ENCODE measurements at places on chromosomes 11 and 22. TPM values are rescaled to one million over a fixed set of nuclear protein-coding genes. Genes with fewer than 3 reads are reported as not detected.

Gene PI4KA
- 67.7 TPM for total RNA-seq

Gene OTOG
- total RNA-seq = under 0.01 TPM

Gene GAB2
- total RNA-seq = 20.8 TPM

Gene SYNGR1
- 50.1 TPM for total RNA-seq

Gene PRR33
- not detected for total RNA-seq

Gene DNAJB7
- total RNA-seq = not detected

Gene IGLL1
- total RNA-seq = not detected

Gene OR52A1
- under 0.01 TPM for total RNA-seq

Gene FOSL1
- total RNA-seq = not detected

Gene SLC37A2
- 1.2 TPM for total RNA-seq

Gene C22orf42
- 0.41 TPM for total RNA-seq

Gene BACE1
- 21.2 TPM for total RNA-seq

Gene HPX
- 0.82 TPM for total RNA-seq

Gene LIF
- not detected for total RNA-seq

Gene SAA4
- not detected for total RNA-seq

Gene KBTBD3
- total RNA-seq = 10.6 TPM

Gene ABTB2
- 2.4 TPM for total RNA-seq

Gene C11orf16
- total RNA-seq = not detected

Gene MS4A6E
- not detected for total RNA-seq

- DNase-seq = no peak
Measured at GRCh38 chr22:50299785-50300619, 7.4 kb downstream of the PLXNB2 start.

- no peak for DNase-seq
Measured at GRCh38 chr11:33214767-33215166, 42.4 kb upstream of the HIPK3 start.

- no peak for DNase-seq
Measured at GRCh38 chr11:66867425-66868040, 10.7 kb downstream of the LRFN4 start.

DNA sequence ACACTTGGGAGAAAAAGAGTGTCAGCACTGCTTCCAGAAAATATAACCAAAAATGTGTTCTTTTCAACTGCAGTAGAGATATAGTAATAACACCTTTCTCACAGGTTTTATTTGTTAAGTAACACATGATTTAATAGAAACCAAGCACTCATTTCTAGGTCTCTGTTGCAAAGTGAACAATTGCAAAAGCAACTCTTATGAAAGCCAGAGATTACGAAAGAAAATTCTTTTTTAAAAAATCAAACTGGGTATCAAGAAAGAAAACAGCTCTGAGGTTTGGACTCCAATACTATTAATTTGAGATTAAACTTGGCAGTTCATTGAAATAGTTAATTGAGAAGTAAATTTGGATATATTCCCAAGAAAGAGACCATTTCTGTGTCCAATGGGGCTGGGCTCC, 9.8 kb upstream of the XKR3 start:
- DNase-seq = no peak

DNA sequence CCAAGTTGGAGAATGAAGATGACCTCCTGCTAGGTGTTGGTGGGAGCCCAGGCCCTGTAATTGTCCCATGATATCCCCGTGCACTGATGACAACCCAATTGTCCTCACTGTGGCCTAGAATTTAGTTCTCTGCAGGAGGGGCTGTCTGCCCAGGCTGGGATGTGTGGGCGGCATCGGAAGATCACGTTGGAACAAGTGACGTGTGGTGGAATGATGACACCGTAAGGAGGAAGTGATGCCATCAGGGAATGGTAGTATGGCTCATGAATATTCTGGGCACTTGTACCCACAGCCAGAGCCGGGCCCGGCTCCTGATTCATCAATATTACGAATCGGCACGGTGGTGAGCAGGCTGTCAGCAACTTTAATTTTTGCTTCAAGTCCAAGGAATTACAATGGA, 111.6 kb downstream of the MIAT start:
- no peak for DNase-seq

GRCh38 chr11:70170596-70171210, 32.4 kb upstream of the FADD start:
- no peak for DNase-seq

- no peak for DNase-seq
Measured at GRCh38 chr11:1459219-1459575, 27.4 kb downstream of the MOB2 start.

DNA sequence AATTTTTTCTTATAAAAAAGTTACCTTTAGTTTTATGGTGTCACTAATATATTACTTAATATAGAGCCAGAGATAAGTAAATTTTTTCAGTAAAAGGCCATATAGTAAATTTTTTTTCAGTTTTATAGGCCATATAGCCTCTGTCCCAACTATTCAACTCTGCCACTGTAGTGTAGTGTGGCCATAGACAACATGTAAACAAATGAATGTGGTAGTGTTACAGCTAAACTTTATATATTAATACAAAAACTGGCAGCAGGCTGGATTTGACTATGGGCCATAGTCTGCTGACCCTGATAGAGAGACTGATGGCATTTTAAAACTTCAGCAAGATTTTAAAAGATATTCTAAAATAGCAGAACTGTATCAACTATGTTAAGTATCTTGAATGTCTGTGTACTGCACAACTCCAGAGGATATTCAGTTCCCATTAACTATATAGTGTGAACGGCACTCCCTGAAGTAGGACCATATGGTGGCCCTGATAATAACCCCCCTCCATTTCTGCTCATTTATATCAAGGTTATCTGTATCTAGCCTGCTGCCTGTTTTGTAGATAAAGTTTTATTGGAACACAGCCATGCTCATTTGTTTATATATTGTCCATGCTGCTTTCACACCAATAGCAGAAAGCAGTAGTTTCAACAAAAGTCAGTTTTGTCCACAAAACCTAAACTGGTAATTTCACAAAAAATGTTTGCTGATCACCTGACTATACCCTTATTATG, 71.6 kb downstream of the PRMT3 start:
- no peak for DNase-seq

- no peak for DNase-seq
Measured at GRCh38 chr11:67271541-67272284, 5.4 kb downstream of the GRK2 start.

DNA sequence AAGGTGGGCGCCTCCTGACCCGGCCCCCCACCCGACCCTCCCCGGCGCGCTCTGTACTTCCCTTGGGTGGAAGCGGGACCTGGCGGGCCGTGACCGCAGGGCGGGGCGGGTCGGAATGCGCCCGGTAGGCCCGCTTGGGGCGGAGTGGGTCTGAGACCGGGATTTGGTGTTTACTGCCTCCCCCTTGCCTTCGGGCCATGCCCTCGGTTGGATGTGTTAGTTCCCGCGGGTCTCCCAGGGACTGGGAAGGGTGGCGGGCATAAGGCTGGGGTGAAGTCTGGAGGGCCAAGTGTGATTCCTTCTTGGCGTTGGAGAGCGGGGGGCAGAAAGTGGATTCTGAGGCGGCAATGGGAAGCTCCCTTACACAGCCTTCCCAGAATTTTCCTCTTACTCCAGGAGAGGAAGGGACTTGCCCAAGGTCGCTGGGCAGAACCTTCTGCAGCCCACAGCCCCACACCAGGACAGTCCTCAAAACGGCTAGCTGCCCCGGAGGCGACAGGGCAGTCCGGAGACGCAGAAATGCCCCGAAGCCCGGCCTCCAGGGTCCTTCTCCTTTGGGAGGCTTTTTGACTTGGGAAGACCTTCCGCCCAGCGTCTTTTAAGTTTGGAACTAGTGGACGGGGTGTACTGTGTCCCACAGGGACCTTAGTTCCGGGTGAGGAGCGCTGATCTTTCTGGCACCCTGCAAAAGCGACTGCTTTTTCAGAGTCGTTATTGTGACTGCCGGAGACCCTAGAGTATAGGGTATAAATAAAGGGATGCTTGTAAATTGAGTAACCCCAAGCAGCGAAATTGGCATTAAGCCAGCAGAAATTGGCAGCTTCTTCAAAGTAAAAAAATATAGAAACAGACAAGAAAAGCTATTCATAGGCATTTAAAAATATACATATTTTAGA, 647 bp downstream of the SWAP70 start:
- DNase-seq = peak; percentile 32

GRCh38 chr11:122724520-122724919, 69.0 kb downstream of the UBASH3B start:
- DNase-seq = no peak

GRCh38 chr22:29647954-29648737, 44.7 kb downstream of the NF2 start:
- no peak for DNase-seq

- DNase-seq = peak; percentile 65
Measured at GRCh38 chr11:16785520-16786128, 47.2 kb downstream of the C11orf58 start.

GRCh38 chr11:66264914-66265313, 3.5 kb upstream of the RAB1B start:
- DNase-seq = no peak

GRCh38 chr11:70668204-70669202, 270.2 kb downstream of the CTTN start:
- no peak for DNase-seq

DNA sequence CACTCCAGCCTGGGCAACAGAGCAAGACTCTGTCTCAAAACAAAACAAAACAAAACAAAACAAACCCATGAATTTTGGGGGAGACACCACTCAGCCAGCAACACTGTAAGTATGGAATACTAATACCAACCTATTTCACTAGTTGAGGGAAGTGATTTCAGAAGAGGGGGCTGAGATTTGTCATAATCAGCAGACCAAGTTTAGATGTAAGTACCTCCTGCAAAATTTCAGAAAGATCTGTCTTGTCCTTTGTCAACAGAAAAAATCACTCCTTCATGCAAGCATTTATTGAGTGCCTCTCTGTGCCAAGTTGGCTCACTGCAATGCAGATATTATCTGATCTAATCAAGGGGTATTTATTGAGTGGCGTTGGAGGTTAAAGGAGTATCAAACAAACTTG, 23.4 kb upstream of the ADA2 start:
- DNase-seq = no peak

DNA sequence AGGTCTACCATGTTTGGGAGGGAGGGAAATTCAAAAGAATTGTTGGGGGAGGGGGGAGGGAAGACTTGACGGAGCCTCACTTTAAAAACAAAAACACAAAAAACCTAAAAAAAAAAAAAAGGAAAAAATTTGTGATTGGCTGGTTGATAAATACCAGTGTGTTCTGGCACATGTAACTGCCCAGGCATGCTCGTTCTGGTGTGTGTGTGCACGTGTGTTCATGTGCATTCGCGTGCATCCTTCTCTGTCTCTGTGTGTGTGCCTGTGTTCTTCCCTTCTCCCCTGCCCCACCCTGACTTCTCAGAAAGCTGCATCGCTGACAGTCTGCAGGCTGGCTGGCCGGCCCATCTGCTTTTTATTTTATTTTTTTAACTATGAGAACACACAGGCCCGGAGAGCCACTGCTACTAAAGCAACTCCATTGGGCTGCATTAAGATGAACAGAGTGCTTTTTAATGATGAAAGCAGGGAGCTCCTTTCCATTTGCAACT, 22.6 kb upstream of the ADSL start:
- no peak for DNase-seq

DNA sequence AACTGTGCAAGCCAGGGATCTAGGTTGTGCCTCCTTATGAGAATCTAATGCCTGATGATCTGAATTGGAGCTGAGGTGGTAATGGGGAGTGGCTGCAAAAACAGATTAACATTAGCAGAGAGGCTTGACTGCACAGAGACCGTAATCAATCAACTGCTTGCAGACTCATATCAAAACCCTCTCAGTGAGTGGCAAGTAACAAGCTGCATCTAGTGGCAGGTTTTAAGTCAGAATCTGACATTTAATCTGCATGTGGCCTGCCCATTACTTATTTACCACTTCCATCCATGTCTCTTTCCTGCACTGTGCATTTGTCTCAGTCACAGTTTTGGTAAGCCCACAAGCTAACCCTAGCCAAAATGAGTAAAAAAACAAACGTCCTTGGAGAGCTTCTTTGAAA, 11.2 kb downstream of the C11orf58 start:
- DNase-seq = no peak

DNA sequence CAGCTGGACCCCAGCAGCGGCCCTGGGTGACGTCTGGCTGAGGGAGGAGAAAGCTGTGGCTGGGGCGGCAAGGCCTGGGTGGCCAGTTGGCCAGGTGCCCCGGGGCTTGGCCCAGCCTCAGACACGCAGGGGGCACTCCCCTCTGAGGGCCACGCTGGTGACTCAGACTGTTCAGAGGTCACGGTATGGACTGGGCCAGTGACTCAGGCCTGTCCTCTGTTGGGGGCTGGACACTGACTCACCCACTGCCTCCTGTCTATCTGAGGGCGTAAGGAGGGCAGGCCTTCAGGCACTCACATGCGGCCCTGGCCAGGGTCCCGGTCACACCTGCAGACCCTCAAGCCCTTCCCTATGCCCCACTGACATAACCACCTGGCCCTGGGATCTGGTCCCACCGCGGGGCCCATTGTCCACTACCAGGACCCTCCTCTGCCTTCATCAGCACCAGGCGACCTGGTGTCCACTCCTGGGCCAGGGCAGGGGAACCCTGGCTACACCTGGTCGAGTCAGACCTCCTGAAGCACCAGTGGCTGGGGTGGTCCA, 3.7 kb upstream of the MUC5AC start:
- DNase-seq = no peak

GRCh38 chr22:39845529-39845928, 48.0 kb downstream of the ENTHD1 start:
- no peak for DNase-seq

GRCh38 chr11:64754124-64754918, 5.5 kb downstream of the PYGM start:
- no peak for DNase-seq

DNA sequence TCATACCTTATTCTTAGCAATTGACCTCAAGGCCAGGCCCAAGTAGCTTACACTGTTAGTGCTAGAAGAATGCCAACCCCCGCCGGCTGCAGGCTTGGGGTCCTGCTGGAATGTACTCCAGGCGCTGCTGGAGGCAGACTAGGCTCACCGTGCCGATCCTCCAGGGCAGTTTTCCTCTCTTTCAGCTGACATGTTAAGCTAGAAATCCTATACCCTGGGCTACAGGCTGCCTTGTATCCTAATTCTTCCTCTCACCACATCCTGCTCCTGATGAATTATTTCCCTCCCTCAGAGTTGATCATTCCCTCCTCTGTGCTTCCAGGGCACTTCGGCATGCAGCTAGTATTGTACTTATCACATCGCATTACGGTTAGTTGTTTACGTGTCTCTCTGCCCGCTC, 3.4 kb downstream of the SPTBN2 start:
- DNase-seq = no peak

- DNase-seq = no peak
Measured at GRCh38 chr11:79040348-79040747, 400.5 kb downstream of the TENM4 start.

GRCh38 chr11:124646148-124646547, 23.5 kb downstream of the TBRG1 start:
- no peak for DNase-seq
